Stimulated activated CD4-positive, alpha-beta T cell treated with anti-CD3 and anti-CD28 coated beads, Interleukin-4, amount 100 ng/mL, for 48 hours (primary cell): ENCODE measurements at places on chromosomes 5 and 9.

DNA sequence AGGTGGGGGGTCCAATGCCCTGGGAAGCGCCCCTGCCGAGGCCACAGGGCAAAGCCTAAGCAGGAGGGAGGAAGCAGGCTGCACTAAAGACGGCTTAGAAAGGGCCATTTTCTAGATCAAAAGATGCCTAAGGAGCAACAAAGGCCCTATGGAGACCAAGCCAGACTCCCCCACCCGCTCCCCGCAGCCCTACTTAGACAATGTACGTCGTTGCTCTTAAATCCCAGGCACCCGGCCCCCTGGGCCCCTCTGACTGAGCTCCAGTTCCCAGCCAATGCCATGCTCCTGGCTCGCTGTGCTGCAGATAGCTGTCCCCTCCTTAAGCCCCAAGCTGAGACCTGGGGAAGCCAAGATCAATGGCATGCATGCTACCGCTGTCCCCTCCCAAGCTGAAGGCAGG is 10.3 kb downstream of the IPPK start:
- no peak for DNase-seq

GRCh38 chr5:126455728-126456127 is 32.5 kb downstream of the GRAMD2B start:
- DNase-seq, result no peak

GRCh38 chr5:135534609-135535419 is 950 bp downstream of the NEUROG1 start:
- DNase-seq, result no peak

GRCh38 chr9:91411096-91411771 is 12.4 kb downstream of the NFIL3 start:
- DNase-seq, result no peak

DNA sequence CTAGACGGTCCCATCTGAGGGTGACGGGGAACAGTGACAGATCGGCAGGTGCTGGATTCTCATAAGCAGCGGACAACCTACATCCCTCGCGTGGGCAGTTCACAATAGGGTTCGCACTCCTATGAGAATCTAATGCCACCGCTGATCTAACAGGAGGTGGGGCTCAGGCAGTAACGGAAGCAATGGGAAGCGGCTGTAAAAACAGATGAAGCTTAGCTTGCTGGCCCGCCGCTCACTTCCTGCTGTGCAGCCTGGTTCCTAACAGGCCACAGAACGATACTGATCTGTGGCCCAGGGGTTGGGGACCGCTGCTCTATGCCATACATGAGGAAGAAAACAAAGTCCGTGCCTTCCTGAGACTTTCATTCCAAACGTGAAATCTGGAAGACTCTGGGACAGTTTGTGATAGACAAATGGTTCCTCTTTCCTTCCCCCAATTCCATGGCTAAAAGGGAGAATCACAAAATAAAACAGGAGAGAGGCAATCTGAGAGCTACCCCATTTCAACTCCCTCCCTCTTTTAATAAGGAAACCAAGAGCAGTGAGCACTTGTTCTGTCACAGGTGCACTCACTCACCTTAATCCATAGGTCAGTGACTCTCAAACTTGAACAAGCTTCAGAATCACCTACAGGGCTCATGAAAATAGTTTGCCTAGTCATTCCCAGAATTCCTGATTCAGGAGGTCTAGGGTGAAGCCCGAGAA is 12.1 kb downstream of the PDCL start:
- DNase-seq, result peak; percentile 41

DNA sequence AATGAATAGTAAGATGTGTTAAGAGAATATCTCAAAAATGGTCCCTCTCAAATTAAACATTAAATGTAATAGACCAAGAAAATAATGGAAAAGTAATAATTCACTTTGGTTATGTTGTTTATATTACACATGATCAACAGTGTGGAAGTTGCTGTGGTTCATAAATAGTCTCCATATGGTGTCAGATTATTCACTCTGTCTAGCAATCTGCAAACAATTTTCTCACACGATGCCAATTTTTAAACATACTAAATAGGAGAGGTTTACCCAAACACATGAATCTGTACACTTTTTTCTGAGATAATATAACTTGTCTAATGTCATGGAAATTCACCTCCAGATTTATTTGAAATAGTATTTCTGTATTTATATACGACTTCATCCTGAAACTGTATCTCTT is 217.4 kb upstream of the FBXL7 start:
- no peak for DNase-seq

DNA sequence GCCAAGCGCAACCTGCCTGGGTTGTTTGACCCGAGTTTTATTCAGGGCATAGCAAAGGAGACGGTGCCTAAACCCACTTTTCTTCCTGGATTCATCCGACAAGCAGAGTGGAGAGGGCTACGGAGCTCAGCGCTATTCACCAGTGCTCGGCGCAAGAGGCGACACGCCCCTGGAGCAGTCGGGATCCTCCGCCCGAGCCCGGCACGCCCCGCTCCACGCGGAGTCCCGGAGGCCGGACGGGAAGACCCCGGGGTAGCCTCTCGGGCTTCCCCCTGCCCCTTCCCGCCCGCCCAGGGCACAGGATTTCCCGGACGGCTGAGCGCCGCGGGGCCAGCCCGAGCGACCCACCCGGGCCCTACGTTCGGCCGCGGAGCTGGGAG is 427 bp downstream of the SERINC5 start:
- DNase-seq, result peak; percentile 40

DNA sequence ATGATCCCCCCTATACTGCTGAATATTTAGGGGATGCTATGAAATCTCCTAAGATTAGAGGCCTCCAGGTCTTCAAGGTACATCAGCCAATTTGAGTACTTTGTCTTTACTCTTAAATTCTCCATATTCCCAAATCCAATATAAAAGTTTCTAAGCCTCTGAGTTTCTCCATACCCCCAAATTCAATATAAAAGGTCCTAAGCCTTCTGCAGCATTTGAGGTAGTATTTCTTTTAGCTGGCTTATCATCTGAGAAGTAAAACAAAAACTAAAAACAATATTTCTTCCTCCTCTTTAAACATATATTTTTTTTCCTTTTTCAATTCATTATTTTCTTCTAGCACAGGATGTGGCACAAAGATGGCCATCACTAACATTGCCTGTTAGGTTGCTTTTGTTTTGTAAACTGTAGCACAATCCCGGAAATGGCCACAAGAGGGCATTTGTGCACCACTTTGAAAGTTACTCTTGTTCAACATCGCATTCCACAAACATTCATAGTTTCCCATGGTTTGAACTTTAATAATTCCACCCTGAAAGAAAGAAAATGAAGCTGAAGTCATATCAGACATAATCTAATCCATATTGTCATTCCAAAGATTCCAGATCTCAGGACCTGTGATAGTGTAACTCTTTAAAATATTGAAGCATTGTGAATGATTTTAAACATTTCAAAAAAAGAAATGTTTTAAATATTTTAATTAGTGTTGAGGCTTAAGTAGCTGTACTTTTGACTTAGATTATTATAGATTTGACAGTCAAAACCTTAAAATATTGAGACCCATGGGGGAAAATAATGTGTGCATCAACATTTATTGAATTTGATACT is 21.0 kb upstream of the SCGB3A2 start:
- DNase-seq, result peak; percentile 24

GRCh38 chr5:140111859-140112551 is 1.9 kb upstream of the PURA start:
- DNase-seq, result no peak

DNA sequence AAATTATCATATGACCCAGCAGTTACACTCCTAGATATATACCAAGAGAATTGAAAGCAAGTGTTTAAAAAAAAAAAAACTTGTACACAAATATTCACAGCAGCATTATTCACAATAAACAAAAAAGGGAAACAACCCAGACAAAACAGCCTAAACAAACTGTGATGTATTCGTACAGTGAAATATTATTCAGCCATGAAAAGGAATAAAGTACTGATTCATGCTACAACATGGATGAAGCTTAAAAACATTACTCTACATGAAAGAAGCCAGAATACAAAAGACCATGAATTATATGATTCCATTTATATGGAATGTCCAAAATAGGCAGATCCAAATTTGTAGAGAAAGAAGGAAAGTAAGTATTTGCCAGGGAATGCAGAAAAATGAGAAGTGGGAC is 161.1 kb downstream of the CWC27 start:
- no peak for DNase-seq

GRCh38 chr5:117863586-117864296 is 1124.6 kb downstream of the DTWD2 start:
- no peak for DNase-seq

DNA sequence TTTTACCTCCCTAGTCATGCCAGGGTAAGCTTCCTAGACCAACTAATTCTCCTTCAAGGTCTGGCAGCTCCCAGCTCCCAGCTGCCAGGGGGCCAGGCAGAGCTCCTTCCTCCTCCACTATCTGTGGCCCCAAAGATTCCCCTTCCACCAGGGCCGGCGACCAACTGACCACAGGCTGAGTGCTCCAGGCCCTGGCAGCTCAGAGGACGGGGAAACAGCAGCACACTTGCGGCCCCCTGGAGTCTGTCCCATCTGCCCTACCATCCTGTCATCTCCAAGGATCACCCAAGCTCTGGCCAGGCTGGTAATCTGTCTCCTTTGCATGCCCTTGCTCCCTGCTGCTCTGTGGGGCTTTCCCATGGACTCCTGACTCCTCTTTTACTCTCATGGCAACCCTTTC is 31.2 kb upstream of the BASP1 start:
- DNase-seq, result no peak

GRCh38 chr5:6253281-6253680 is 125.1 kb downstream of the MED10 start:
- DNase-seq, result no peak

- DNase-seq, result no peak
Measured at GRCh38 chr5:107597247-107597646, 73.5 kb downstream of the EFNA5 start.

DNA sequence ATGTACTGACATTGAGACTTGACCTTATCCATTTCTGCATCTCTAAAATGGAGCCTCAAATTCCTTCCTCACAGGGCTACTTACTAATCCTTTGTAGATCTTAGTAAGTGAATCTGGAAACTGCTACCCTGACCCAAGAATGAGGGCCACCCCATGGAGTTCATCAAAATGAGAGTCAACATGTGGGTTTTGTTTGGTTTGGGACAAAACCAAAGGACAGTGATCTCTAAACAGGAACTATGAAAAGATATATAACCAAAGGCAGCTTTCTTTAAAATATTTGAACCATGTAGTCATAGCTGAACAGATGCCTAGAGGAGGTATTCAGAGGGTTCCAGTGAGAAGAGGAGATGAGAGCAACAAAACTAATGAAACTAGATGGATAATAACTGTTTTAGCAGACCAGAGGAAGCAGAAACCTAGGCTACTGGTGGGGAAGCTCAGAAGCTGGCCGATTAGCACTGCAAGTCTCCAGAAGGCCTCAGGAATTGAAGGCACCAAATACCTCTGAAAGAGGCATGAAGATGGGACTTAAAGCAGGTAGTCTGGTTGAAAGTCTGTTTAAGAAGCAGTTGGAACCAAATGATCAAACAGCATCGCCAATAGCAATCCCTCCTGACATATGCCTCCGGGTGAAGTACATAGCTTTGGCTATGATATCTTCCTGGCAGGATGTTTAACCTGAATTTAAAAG is 45.8 kb downstream of the THOC3 start:
- no peak for DNase-seq

- DNase-seq, result no peak
Measured at GRCh38 chr5:4901924-4902323, 238.2 kb upstream of the ADAMTS16 start.

DNA sequence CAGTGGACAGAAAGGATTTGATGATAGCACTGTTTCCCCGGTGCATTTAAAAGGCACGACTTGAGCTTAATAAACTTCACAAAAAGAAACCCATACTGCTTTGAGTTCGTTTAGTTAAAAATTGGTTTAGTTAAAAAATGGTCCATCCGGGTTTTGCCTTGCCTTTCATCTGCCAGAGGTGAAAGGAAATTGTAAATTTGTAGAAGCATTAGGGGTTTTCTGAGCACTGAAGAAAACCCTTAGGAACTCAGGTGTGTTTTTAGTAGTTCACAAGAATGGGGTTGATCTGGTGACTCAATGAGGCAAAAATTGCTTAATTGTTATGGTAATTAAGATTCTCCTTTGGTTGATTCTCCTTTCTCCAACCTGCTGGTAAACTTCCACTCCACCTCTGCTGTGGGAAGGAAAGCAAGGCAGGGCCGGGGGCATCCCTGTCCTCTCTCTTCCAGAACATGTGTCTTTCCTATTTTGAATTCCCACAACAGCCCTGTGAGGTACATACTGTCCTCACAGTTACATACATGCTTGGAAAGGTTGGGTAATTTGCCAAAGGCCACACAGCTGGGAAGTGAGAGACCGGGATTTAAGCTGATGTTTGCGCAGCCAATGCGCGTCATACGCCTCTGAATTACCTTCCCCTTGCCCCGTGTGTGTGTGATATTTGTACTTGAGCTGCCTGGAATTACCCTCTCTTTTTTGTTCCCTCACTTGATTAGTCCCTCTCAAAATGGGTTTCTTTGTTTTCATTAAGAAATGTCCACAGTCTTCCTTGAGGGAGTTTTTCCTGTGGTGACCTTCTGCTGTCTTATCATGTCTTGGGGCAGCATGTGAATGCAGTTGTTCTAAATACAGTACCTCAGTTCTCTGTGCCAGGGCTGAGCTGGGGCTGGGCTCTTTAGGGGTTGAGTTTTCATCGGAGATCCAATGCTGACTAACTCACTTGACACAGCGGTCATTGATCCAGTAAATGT is 94.4 kb downstream of the ARHGAP26 start:
- DNase-seq, result no peak

DNA sequence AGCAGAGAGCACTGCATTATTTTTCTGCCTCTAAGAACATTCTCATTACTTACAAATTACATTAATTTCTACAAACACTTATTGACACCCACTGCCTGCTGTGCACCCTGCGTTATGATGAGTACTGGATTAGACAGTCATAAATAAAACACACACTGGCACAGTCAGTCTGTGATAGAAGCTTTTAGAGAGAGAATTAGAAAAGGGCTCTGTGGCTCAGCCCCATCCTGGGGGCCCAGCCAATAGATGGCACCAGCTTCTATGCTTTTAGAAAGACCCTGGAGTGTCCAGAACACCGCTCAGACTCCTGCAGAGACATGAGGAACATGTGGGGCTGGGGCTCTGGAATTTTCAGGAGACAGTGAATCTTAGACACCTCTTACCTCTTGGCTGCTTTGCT is 61.0 kb upstream of the RAPGEF1 start:
- no peak for DNase-seq

DNA sequence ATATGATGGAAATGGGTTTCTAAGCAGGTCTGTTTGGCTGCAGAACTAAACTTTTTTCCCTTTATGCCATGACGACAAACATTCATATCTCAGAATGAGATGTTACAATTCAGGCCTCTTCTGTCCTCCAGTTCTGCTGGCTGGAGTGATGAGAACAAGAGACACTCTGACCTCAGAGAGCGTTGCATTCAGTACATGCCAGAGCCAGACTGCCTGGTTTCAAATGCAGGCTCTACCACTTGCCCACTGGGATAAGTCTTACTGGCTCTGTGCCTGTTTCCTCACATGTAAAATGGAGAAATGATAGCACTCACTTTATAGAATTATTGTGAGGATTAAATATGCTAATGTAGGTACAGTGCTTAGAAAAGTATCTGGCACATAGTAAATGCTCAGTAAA is 24.8 kb upstream of the TOMM5 start:
- DNase-seq, result no peak

DNA sequence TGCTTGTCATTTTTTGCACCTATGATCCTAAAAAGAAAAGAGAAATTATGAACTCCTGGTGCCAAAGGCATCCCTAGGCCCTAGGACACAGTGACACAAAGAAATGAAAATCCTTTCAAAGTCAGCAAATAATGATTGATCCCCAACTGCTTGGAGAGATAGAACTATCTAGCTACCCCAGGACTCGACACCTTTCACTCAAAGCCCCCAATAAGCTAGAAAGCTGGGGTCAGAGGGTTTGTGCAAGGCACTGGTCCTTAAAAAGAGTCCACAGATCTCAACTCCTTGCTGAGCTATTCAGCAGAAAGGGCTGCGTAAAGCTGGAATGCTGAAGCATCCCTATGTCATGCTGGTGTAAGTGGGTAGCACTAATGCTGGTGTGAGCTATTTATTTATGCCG is 31.8 kb upstream of the MAP1B start:
- no peak for DNase-seq
